Activated naive CD4-positive, alpha-beta T cell treated with Interleukin-2 at 50 U/mL for 16 hours (primary cell): ENCODE measurements at places on chromosomes 11 and 22.

GRCh38 chr11:13682212-13682611 lies 13.7 kb downstream of the FAR1 start:
- DNase-seq, result no peak

GRCh38 chr11:31806186-31806927 lies 4.8 kb downstream of the PAX6 start:
- no peak for DNase-seq

DNA sequence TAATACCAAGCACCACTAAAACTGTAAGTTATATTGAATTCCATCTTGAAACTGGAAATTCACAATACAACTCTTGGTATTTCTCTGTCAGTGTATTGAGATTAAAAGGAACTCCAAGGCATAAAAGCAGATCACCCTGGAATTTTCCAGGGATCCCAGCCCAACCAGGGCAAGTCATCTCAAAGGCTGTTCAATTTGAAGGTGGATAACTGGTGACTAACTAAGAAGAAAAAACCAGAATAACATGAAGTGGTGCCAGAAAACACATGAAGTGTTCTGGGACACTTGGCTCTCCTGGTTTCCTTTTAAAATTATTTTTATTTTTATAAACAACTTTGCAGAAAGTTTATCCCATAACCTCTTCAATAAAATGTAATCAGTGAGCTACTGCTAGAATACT lies 7.8 kb upstream of the BMAL1 start:
- DNase-seq, result no peak

- DNase-seq, result no peak
Measured at GRCh38 chr22:35543702-35544101, 3.1 kb downstream of the RASD2 start.

GRCh38 chr11:64918017-64918416 lies 1.0 kb upstream of the ATG2A start:
- no peak for DNase-seq

DNA sequence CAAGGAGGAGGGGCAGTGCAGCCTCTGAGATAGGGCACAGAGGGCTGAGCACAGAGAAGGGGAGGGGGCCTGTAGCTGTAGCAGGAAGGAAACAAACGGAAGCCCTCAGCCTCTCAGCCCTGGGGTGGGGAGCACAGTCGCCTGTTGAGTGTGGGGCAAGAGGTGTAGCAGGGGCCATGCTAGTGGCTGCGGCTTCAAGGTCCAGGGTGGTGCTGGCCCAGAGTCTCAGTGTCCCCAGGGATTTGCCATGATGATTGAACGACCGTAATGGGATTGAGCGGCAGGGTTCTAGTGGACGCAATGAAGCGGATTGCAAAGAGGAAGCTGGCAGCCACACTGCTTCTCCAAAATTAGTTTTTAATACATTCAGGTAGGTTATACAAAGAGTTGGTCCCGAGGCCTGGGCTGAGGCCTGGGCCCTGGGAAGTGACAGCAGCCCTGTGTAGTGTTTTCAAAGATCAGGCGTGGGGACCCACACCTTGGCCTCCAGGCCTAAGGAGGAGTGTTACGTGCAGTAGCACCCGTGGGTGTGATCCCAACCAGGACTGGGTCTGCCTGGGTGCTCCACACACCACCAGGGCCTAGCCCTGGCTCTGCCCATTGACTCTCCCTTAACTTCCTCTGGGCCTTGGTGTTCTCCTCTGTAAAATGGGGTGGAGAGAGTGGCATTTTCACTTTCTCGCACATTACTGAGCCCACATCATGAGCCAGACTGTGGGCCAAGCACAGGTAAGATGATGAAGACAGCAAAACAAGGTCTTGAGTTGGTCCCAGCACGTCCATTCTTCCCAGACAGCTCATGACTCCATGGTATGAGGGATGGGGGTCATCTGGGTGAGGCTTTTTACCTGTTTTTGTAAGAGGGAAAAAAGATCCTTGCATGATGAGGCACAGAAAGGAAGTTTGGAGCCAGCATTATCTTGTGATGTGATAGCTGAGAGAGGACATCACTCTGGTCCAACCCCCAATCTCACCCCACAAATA lies 13.1 kb downstream of the LRRC32 start:
- DNase-seq, result no peak

DNA sequence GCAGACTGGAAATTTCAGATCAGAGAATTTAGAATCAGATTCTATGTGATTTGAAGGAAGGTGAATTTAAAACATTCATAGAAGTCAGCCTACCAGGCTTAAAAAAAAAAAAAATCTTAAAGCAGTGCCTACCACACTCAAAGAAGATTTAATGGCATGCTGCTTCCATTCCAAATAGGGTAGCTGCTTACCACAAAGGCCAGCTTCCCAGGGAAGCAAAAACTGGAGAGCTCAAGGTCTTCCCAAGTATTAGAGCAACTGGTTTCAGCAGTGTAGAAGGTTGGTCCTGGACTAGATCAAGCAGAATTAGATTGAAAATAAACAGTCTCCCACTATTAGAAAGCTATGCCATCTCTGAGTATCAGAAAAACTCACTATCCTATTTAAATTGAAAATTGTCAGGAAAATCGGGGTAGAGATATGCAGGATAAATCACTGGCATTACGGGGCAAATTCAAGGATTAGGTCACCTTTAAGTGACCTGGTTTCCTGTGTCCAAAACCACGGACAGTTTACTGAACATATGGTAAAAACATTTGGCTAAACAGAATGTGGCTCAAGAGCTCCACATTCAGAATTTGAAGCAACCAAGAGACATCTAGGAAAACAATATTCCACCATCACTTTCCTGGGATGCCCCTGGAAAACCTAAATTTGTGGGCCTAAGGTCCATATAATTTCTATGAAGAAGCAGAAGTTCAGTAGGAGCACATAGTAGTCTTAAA lies 1.3 kb downstream of the C11orf42 start:
- no peak for DNase-seq
